HTR-8/SVneo (cell line): ENCODE measurements at places on chromosomes 13 and 19.

DNA sequence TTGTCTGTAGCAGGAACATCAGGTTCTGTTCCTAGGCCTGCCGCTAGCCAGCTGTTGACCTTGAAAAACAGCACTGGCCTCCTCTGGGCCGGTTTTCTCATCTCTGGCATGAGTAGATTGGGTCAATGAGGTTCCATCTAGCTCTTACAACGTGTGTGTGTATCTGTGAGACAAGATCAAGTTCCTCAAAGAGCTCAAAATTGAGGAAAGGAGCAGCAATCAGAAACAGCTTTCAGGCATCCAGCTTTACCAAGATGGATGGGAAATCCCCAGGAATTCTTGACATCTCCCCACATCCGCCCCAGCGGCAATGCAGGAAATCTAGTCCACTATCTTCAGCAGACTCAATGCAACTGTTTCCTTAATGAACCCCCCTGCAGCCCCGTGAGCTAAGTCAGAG is 4.9 kb downstream of the FLT1 start:
- DNase-seq = no peak

GRCh38 chr19:920051-920864 is 3.1 kb downstream of the KISS1R start:
- no peak for DNase-seq

DNA sequence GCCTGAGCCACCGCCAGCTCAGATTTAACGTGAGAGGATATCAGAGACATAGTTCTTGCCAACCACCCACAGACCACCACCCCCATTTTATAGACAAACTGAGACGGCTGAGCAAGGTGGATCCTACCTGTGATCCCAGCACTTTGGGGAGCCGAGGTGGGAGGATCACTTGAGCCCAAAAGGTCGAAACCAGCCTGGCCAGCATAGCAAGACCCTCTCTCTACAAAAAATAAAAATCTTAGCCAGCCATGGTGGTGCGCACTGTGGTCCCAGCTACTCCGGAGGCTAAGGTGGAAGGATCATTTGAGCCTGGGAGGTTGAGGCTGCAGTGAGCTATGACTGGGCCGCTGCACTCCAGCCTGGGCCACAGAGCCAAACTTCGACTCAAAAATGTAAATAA is 30.6 kb upstream of the NDUFS7 start:
- DNase-seq = no peak

GRCh38 chr19:1854542-1855039 is 6.3 kb upstream of the REXO1 start:
- DNase-seq = no peak

GRCh38 chr13:73035660-73036059 is 23.1 kb upstream of the KLF5 start:
- no peak for DNase-seq

GRCh38 chr19:4807188-4807587 is 15.7 kb downstream of the FEM1A start:
- no peak for DNase-seq

DNA sequence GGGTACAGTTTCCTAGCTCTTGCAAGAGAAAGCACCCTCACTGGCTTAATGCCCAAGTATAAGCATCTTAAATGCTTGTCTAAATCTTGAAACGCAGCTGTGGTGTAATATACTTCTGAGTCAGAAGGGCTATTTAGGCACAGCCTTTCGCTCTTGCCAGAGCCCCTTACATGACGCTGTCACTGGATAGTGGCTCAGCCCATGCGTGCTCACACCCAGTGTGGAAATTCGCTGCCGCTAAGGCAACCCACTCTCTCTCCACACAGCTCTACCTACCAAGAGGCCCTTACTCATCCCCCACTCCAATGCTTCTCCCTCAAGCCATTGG is 24.0 kb downstream of the UQCRFS1 start:
- no peak for DNase-seq

- no peak for DNase-seq
These were observed 7.1 kb downstream of the GPR108 start for GRCh38 chr19:6730153-6730804.

DNA sequence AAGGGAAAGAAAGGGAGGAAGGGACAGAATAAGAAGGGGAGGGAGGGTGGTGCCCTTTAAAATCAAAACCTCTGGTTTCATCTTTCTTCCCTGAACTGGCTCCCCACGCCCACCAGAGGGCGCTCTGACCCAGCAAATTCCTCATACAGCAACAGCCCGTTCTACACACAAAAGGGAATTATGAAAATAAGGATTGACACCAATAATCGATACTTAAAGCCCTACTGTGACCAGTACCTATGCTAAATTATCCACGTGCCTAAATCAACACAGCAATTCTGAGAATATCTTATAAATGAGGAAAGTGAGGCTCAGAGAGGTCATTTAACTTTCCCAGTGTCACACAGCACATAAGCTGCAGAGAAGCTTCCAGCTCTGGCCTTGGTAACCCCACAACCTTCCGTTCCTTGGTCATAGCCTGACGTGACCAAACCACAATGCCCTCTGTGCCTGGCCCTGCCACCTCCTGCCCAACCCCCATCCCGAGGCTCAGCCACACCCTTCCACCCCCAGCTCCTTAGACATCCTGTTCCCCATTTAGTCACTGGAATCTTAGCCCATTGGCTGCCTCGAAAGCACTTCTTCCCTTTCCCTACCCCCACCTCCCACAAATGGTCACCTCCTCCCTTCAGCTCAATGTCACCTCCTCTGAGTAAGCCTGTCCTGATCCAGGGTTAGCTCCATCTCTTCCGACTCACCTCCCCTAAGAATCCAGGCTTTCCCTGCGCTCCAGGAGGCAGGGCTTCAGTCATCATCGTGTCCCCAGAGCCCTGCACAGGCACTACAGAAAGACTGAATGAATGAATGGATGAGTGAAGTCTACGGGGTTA is 34.2 kb upstream of the PNMA8B start:
- DNase-seq = peak; percentile 76

DNA sequence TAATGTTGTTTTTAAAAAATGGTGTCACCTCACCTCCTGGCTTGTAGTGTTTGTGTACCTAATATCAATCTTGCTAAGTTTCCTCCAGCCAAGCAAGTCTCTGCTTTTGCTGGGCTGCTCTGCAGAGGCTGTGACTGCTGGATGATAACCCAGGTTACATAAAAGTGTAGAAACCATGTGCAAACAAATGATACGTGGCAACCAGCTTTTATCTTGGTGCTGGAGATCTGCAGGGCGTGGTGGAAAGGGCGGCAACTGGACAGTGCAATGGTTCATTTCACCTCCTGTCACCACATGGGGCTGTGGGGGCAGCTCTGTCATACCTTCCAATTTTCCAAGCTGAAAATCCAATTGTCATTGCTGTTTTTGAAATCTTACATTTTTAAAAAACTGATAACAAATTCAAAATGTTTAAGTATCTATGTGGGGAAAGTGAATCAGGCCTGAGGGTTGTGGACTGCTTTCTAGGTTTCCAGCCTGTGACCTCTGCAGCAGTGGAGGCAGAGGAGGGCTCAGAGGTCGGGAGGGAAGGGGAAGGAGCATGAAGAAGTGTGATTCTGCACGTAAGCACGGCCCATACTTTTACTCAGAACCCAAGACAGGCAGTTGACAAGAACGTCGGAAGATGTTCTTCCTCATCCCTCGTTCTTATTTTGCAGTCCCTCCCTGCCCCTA is 9.7 kb downstream of the GPR42 start:
- no peak for DNase-seq

DNA sequence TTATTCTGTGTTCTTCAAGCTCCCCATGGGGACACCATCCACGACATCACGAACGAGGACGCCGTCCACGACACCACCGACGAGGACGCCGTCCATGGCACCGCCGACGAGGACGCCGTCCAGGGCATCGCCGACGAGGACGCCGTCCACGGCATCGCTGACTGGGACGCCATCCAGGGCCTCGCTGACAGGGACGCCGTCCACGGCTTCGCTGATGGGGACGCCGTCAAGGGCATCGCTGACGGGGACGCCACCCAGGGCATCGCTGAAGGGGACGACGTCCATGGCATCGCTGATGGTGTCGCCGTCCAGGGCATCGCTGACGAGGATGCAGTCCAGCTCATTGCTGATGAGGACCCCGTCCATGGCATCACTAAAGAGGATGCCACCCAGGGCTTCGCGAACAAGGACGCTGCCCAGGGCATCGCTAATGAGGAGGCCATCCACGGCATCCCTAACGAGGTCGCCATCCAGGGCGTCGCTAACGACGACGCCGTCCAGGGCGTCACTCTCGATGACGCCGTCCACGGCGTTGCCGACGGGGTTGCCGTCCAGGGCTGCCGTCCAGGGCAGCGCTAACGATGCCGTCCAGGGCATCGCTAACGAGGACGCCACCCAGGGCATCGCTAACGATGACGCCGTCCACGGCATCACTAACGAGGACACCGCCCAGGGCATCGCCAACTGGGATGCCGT is 949.2 kb downstream of the TUBA3C start:
- no peak for DNase-seq

- peak; percentile 17 for DNase-seq
These were observed 371.9 kb downstream of the KCNRG start for GRCh38 chr13:50387051-50387581.

GRCh38 chr13:110023729-110024644 is 237.6 kb upstream of the IRS2 start:
- no peak for DNase-seq

- DNase-seq = no peak
These were observed 61.3 kb downstream of the TNFRSF19 start for GRCh38 chr13:23631311-23632047.

- DNase-seq = no peak
These were observed 671.9 kb downstream of the UQCRFS1 start for GRCh38 chr19:28541029-28541428.

DNA sequence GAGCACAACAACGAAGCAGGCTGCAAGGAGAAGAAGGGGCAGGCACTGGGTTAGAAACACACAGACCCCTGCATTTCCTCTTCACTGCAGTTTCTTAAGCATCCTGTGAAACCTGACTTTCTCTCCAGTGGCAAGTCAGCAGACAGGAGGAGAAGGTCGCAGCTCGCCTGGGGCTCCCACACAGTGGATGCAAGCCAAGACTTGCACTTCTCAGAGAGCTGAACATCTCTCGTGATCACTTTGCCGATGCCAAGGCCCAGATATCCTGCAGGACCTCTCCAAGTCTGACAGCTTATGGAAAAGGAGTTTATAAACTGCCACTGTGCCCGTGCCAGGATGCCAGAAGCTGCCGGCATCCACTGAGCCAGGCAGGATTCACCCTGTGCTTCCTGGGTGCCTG is 18.4 kb downstream of the TMEM272 start:
- no peak for DNase-seq

DNA sequence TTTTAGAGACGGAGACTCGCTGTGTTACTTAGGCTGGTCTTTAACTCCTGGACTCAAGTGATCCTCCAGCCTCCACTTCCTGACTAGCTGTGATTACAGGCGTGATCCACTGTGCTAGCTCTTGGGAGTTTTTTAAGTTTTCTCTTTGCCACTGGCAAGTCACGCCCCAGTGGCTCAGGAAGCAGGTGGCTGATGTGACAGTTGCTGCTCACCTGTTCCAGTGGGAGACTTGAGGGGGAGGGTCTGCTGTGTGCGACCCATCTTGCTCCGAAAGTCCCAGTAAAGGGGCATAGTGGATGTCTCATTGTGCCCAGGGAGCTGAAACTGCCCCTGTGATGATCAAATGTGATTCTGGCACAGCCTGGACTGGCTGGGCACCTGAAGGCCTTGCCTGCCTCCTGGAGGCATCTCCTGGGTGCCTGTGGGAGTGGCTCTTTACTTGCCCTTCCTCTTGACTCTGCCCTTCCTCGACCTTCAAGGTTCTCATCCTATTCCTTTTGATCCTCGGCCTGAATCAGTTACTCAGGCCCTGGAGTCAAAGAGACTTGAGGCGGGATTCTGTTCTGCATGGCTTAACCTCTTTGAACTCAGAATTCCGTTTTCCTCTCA is 7.8 kb downstream of the SMARCA4 start:
- no peak for DNase-seq

DNA sequence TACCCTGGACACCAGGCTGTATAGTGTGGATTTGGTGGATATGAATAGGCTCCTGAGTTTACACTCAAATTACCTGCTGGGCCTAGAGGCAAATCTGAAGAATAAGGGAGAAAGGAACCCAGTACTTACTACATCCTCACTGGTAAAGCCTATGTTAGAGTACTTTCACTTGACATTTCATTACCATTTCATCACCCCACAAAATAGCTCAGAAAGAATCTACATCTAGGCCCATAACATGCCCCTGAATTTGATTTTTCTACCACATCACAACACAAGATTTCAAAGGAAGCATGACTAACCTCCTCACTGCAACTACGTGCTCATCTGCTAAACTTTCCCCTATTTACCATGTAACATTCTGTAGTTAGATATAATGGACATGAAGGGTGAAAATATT is 43.3 kb downstream of the VWA8 start:
- DNase-seq = no peak

DNA sequence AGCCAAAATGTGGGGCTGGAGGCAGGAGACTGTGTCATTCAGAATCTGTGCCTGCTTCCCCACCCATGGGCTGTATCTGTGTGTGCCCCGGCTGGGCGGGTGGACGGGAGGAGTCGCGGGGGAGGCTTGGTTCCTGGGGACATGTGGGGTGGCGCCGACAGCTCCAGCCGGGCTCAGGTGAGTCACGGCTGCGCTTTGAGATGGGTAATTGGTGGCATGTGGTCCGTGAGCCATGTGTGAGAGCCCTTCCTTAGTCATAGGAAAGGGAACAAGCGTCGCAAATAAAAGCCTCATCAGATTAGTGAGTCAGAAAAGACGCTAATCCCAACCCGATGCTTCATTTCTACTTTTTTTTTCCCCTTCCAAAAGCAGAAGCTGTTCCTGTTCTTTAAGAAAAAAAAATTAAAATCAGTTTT is 118.6 kb upstream of the ZNF536 start:
- no peak for DNase-seq

GRCh38 chr13:50140153-50140552 is 124.9 kb downstream of the KCNRG start:
- DNase-seq = no peak

GRCh38 chr13:95499811-95500712 is 52.5 kb upstream of the CLDN10 start:
- no peak for DNase-seq

DNA sequence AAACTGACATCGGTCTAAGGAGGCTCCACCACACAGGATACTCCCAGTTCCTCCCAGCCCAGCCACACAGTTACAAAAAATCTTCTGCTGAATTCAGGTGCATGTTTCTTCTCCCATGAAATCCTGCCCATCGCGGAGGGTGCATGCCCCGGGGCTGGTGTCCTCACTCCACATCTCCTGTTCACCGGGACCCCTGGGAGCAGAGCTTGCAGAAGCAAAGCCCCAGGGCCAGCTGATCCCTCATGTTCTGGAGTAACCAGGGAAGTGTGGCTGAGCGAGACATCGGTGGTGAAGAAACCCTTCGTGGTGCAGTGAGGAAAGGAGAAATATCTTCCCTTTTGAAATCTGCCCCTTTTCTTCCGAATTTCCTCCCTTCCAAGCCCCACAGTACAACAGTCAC is 904 bp upstream of the SIGLEC9 start:
- DNase-seq = no peak

GRCh38 chr13:99657848-99658260 is 156.6 kb downstream of the TM9SF2 start:
- no peak for DNase-seq

GRCh38 chr13:39253774-39254173 is 215.5 kb downstream of the NHLRC3 start:
- no peak for DNase-seq

GRCh38 chr19:2307518-2308012 is 389 bp downstream of the LINGO3 start:
- DNase-seq = no peak

GRCh38 chr19:3098515-3099346 is 4.6 kb downstream of the GNA11 start:
- no peak for DNase-seq

- DNase-seq = no peak
These were observed 138.8 kb downstream of the RGCC start for GRCh38 chr13:41596190-41596589.
